ENCODE measurements at places on chromosomes 3 and 15. TPM values are rescaled to one million over a fixed set of nuclear protein-coding genes. Genes with fewer than 3 reads are reported as not detected.

DNA sequence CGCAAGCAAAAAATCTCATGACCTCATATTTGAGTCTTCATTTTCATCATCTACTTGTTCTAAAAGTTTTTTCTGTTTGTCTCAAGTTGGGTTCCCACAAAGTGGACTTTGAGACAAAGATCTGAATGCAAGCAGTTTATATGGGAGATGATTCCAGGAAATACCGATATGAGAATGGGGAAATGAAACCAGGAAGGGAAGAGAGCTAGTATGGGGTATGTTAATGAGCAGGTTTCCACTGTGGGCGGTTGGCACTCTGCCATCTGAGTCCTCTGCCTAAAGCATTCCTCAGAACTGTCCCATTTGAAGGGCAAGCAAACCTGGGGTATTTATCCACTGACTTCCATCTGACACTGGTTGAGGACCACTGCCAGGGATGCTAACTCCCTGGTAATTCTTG, 8.8 kb downstream of the ADPRH start:
- no peak for DNase-seq

GRCh38 chr15:80107774-80108173, 45.0 kb upstream of the FAH start:
- no peak for DNase-seq

The CHRFAM7A gene
- 0.69 TPM for total RNA-seq

- DNase-seq, result peak; percentile 57
These were observed 32.2 kb upstream of the FMN1 start for GRCh38 chr15:33226559-33227181.

The UPK1B gene
- not detected for total RNA-seq

The GPR27 gene
- total RNA-seq, result 2.5 TPM

- DNase-seq, result no peak
These were observed 35.2 kb downstream of the GRK7 start for GRCh38 chr3:141798448-141798845.
